ENCODE measurements at places on chromosomes 4 and X. TPM values are rescaled to one million over a fixed set of nuclear protein-coding genes. Genes with fewer than 3 reads are reported as not detected.

DNA sequence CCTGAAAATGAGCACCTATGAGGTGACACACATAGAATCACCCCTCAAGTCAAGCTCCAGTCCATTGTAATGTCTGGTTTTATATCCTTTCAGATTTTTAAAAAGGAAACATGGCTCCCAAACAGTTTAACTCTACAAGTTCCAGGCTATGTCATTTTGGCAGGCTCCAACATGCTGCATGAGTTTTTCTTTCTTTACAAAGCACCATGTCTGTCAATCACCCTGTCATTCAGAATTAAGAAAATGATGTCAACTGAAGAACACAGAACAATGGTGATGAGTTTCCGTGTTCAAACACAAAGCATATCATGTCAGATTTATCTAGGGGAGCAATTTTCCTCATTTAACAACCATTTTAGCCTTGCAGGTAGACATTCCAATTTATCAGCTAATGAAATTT, 106.5 kb downstream of the AMMECR1 start:
- DNase-seq, result no peak

GRCh38 chr4:164383358-164384220, 370.3 kb upstream of the SMIM31 start:
- peak; percentile 52 for DNase-seq

The GPM6B gene
- total RNA-seq, result not detected

- DNase-seq, result no peak
Measured at GRCh38 chrX:32687379-32687778, 524.0 kb downstream of the DMD start.

DNA sequence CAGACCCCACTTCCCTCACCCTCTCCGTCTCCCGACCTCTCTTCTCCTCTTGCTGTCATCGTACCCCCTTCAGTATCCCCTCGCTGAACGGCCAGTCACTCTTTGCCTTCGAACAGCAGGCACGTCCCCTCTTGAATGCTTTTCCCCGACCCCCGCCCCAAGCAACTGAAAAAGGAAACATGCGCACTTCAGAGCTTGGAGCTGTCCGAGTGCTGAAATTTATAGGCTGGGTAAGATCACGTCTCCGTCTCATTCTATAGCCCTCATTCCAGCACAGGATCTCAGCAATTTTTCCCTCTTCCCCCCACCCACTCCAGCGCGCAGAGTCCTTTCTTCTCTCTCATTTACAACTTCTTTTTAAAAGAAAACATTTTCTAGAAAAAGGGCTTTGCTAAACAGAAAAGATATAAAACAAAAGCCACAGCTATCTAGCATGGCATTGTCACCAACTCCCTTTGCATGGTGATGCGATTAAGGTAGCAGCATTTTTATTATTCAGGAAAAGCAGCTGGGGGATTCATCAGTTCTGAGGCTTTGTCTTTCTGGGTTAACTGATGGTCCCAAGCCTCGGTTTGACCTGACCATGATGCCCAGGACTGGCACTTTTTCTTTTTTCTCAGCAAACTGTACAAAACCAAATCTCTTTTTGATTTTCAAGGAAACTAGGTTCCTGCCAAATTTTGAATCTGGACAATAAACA, at the start of gene GLRA2:
Gene GLRA2 (plus strand): TSS at position 247 of the 700 bp plus-strand sequence. CDS start 522 bp downstream, outside the sequence.
- peak; percentile 7 for DNase-seq

The USP27X gene
- total RNA-seq, result 1.4 TPM

DNA sequence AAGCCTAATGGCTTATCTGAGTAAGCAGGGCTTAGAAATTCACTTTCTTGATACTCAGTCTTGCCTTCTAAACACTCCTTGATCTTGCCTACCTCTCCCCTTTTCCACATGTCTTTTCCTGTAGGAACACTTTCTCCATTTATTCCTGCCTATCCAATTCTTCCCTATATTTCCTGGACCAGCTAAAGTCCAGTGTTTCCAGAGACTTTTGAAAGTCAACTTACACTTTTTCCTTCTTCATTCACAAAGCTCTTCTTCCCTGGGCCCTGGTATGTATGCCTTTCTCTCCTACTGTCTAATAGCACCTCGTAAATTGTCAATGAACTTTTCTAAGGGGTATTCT, 20.6 kb downstream of the VSIG4 start:
- no peak for DNase-seq

- peak; percentile 73 for DNase-seq
Measured at GRCh38 chr4:25795566-25796454, 67.0 kb downstream of the SEL1L3 start.

GRCh38 chr4:112953262-112953661, 96.2 kb upstream of the ANK2 start:
- no peak for DNase-seq

DNA sequence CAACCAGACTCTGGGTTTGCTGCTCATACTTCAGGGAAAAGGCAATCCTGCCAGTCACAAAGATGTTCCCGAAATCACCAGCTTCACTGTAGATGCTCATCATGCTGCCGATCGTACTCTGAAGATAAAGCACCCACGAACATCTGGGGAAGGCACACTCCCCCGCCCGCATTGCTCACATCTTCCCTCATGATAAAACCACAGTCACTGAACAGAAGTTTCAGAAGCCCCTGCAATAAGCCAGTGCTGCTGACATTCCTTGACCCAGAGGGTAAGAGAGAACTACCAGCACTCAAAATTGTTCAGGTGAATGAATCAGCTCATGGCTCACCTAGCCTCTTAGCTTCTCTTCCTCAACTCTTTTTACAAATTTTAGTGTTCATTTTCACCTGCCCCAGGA, 43.1 kb downstream of the SRPX2 start:
- no peak for DNase-seq

The GPR143 gene
- total RNA-seq, result not detected

GRCh38 chr4:38266616-38267015, 306.4 kb downstream of the PTTG2 start:
- peak; percentile 87 for DNase-seq

The KLKB1 gene
- total RNA-seq, result not detected

DNA sequence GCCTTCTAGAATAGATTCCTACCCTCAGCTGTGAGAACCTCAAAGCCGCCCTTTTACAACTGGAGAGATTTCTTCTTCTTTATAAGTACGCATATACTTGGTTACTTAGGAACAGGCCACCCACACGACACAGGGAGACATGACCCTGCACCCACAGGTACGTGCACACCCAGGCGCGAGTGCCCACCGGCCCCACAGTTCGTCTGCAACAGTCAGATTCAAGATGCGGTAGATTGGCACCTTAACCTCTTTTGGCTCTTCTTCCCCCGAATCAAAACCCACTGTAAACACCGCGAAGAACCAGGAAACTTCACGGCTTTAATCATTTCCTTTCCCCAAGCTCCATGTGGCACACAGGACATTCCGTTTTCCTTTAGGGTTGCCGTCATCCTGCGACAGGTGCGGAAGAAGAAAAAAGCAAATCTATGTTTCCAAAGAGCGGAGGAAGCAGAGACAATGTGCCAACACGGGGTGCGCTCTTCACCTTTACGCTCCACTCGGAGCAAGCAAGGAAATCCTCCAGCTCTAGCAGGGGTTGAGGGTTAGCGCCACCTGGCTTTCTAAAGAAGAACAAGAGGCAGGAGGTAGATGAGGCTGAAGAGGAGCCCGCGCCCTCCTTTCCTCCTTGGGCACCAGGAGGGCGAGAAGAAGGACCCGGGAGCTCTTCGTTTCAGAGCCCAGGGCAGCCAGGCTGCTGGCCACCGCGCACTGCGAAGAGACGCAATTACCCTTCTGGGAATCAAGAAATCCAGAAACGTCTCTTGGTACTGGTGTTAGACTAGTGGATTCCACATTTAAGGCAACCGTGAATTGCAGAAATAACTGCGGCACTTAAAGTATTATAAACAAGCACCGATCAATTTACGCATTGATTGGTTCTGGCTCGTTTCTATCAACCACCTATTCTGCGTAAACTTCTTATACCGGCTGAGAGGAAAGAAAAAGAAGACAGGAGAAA, 35.7 kb downstream of the HAND2 start:
- peak; percentile 44 for DNase-seq

The MAGEB17 gene
- not detected for total RNA-seq

- no peak for DNase-seq
Measured at GRCh38 chr4:93994175-93994994, 165.8 kb downstream of the ATOH1 start.

DNA sequence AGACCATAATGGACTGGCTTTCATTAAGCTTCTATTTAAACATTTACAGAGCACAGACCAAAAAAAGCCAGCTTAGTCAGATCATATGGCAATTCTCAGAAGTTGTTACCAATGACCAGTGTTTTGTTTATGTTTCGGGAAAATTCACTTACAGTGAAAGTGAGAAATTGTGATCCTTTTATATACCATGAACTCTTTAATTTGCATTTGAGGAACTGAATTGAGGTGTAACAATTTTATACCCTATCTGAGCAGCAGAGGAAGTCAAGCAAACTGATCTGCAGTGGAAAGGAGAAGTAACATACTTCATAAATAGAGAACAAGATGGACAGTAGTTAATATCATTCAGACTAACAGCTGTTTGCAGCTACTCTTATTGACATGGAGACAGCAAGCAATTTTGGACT, 97.1 kb downstream of the TMA16 start:
- DNase-seq, result no peak

GRCh38 chr4:152099981-152100378, 339.2 kb upstream of the GATB start:
- DNase-seq, result no peak

GRCh38 chr4:92120810-92121498, 182.8 kb upstream of the GRID2 start:
- DNase-seq, result peak; percentile 9

DNA sequence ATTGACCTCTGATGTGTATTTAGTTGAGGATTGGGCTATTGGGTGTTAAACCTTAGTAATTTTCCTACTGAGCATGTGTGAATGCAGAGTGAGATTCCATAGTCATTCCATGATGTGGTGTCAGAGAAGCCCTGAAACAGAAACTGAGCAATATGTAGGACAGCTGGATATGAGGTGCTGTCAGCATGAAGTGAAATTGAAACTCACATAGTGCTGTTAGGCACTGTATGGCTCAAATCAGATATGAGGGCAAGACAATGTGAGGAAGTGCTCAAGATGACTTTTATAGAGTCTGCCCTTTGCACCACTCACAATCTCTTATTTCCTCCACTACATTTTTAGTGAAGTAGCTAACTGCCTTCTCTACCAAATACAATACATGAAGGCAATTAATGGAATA, 188.3 kb downstream of the SH3BGRL start:
- no peak for DNase-seq

DNA sequence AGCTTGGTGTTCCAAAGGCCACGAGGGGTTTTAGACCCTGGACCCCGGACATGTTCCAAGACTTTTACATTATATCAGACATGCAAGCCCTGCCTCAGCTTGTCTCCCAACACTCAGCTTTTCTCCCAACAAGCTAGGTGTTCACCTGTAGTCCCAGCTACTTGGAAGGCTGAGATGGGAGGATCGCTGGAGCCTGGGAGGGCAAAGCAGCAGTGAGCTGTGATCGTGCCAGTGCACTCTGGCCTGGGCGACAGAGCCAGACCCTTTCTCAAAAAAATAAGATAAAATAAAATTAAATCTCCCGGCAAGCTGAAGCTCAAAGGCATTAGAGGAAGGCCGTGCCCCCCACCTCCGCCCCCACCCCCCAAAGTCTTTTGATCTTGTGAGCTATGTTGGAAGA, 13.7 kb downstream of the CTAG1A start:
- DNase-seq, result peak; percentile 27

The CCNB3 gene
- total RNA-seq, result not detected

The PAGE4 gene
- not detected for total RNA-seq

The MAGEA8 gene
- not detected for total RNA-seq

GRCh38 chr4:33772582-33772981, 2471.7 kb downstream of the ARAP2 start:
- DNase-seq, result no peak

GRCh38 chrX:153909024-153909979, 4.8 kb downstream of the AVPR2 start:
- peak; percentile 32 for DNase-seq

All from M059J (cell line).